ENCODE measurements at places on chromosomes 7 and 10.

- no peak for DNase-seq
These were observed 147.8 kb downstream of the ARHGAP22 start for GRCh38 chr10:48456808-48457761.

- no peak for DNase-seq
These were observed 3.5 kb upstream of the MGAM start for GRCh38 chr7:141992156-141992555.

- DNase-seq = no peak
These were observed 194.2 kb downstream of the SLC25A13 start for GRCh38 chr7:96127746-96128145.

DNA sequence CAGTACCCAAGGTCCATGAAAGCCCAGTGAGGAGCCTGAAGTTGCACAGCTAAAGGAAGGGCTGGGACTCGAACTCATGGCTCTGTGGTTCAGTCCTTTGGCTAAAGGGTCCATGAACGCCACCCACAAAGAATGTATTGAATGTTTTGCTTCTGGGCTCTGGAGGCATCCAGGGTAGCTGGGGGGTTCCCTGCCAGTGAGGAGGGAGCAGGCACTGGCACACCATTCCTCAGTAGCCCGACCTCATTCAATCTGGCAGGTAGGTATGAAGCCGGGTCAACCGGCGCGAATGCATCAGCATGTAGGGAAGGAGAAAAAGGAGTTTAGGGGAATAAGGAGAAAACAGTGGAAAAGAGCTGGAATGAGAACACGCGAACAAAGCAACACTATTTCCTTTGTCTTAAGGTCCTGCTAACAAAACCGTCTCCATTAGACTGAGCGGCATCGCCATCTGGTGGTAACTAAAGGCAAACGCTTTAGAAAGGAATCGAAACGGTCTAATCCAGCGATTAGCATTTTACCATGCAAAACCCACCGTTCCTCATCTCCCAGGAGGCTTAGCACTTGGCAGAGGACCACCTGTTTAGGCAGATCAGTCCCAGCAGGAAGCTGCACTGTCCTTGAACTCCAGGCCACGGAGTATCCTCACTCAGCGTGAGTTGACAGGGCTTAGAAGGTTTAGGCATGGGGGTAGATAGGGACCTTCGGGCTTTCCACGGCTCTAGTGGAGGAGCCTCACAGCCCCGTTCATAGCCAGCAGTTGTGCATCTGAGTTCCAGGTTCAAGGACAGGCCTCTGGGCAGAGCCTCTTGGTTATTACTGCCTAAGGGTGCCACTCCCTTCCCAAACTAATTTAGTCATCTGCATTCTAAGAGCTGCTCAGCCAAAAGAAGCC, 122.8 kb downstream of the UBE2H start:
- DNase-seq = peak; percentile 49

DNA sequence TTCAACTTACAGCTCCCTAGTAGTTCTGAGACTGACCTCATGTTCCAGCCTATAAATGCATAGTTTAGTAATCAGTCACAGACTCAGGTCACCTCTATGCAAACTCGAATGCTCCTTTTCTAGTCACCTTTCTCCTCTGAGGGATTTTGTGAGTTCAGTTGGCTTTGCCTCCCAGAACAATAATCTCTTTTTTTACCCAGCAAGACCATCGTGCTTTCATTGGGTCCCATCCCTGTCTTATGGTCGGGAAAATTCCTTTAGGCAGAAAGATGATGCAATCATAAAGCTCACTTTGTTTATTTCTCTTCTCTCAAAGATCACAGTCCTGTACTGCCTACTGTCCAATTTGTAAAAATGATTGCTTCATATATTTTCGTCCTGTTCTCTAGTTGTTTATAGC, 38.4 kb downstream of the TWIST1 start:
- no peak for DNase-seq

DNA sequence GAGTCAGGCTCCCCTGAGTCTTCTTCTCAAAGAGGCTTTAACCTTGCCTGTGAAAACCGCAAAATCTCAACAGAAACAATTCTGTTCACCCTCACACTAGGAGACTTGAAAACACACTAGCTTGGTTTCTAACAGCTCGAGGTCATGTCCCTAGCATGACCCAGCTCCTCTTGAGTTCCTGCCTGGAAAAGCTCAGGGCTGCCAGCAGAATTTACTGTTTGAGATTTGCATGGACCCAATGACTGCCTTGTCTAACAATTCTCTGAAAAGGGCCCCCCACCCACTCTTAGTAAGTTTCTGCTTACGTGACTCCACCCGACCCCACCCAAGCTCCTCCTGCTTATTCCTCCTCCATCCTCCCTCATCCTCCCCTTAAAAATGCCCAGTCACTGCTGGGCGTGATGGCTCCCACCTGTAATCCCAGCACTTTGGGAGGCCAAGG, 85.1 kb upstream of the KMT2C start:
- no peak for DNase-seq

DNA sequence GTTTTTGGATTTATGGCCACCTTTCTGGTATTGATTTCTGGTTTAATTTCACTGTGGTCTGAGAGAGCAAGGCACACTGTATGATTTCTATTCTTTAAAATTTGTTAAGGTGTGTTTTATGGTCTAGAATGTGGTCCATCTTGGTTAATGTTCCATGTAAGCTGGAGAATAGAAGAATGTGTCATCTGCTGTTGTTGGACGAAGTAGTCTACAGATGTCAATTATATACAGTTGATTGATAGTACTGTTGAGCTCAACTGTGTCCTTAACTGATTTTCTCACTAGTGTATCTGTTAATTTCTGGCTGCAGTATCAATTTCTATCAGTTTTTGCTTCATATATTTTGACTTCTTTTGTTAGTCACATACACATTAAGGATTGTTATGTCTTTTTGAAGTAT, 127.1 kb downstream of the MLLT10 start:
- DNase-seq = no peak

GRCh38 chr7:29167721-29168120, 21.4 kb upstream of the CPVL start:
- DNase-seq = no peak

GRCh38 chr10:122325235-122325634, 49.3 kb upstream of the PLEKHA1 start:
- DNase-seq = no peak

GRCh38 chr7:97342512-97342911, 225.0 kb downstream of the SDHAF3 start:
- DNase-seq = no peak

- no peak for DNase-seq
These were observed 30.3 kb downstream of the MKI67 start for GRCh38 chr10:128095753-128096469.

DNA sequence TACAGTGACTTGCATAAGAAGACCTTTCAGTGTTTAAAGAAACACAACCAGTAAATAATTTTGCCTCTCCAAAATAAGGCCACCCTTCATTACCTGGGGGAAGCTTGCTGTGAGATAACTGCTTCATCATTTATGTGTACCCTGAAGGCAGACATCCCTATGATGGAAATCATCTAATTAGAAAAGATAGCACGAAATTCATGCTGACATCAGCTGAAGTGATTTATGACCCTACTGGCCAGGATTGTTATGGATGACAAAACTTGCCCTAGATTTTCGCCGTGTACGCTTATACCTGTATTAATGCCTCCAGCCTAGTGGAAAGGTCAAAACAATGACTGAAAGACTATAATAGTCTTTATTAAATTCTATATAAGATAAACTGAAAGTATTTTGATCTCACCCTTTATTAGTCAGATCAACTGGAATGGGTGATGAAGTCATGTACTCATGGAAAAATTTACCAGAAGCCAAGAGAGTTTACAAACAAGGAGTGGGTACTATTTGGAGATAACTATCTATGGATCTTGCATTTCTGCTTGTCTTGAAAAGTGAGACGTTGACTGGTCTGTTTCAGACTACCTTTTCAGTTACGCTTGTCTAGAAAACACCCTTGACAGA, 114.2 kb downstream of the PPP1R3A start:
- no peak for DNase-seq

- no peak for DNase-seq
These were observed 331.5 kb upstream of the RNF32 start for GRCh38 chr7:156309016-156309620.

DNA sequence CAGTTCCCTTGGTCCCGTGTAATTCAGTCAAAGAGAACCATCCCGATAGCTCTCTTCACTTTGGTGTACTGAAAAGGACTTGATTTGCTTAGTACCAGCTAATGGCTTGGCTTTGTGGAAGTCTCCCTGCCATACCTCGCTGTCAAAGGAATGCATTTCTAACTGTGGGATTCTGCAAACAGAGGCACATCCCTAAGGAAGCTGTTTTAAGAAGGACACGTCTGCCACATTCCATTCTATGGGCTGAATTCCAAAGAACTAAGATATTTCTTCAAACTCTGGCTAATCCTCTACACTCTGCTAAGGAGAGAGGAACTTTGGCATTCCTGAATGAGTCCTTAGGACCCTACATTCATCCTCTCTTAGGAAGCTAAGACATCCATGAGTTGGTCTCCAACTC, 327.9 kb downstream of the SFMBT2 start:
- DNase-seq = no peak

- no peak for DNase-seq
These were observed 173.6 kb upstream of the IMMP2L start for GRCh38 chr7:111735661-111736551.

DNA sequence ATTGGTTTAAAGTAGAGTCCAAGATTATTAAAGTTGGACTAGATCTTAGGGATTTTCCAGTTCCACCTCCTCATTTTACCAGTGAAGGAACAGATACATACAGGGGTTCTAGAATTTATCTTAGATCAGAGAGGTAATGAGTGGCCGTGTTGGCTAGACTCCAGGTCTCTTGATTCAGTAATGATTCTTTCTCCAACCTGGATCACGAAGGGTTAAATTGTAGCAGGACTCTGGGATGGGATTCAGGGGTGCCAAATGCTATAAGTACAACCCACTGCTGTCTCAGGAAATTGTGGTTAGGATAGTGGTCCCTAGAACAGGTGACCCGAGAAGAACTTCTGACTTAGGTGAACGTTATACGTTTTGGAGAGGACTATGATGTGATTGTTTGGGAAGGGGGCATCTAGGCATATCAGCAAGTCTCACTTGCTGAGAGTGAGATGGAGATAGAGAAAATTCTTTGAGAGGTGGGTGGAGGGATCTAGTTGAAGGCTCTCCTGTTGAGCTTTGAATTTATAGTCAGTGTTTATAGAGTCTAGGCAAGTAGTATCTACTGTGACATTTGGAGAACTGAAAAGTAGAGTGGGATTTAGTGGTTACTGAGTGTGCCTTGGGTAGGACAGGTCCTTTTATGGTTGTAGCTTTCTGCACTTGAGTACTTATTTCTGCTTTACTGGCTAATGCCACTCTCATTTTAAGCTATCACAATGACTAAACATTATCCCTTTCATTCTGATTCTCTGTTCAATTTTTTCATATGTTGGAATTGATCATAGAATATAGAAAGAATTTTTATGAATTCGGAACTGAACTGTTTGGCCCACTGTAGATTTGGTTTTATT, 58.3 kb downstream of the ST7 start:
- DNase-seq = no peak

Data from bone marrow (tissue), 2 donors.